ENCODE measurements at places on chromosomes 11 and 22.

GRCh38 chr11:42363701-42364100 is 904.2 kb upstream of the LRRC4C start:
- DNase-seq: no peak

- DNase-seq: no peak
These were observed 322.0 kb downstream of the FAT3 start for GRCh38 chr11:92546603-92547002.

DNA sequence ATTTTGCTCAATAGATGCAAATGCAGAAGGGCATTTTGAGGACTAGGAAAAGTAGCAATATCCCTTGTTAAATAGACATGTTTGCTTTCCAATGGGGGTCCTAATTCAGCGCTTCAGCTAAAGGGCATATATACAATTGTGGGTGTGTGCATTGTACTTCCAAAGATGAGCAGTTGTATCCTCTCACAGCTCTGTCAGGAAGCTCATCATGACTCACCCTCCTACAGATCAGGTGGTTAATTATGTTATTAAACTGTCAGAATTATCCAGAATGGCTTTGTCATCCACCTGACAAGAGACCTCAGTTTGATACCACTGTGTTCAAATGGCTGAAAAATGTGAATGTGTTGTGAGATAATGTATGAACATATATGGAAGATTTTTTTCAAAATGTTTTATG is 252.2 kb upstream of the MTNR1B start:
- DNase-seq: no peak

- DNase-seq: no peak
These were observed 16.2 kb upstream of the CASTOR1 start for GRCh38 chr22:30305519-30305905.

DNA sequence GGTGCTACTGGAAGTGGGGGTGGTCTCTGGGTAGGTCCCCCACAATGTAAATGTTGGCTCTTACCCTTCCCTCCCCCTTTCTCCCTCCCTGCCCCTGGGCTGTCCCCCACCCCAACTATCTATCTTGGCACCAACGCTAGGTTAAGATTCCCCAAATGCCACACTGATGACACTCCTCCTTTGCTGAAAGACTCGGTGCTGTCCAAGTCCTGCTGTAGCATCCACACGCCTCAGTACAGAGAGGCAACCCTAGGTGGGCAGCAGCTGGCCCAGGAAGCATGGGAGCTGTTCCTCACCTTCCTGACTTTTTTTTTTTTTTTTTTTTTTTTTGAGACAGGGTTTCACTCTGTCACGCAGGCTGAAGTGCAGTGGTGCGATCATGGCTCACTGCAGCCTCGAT is 3.4 kb upstream of the KCTD17 start:
- DNase-seq: peak; percentile 7

DNA sequence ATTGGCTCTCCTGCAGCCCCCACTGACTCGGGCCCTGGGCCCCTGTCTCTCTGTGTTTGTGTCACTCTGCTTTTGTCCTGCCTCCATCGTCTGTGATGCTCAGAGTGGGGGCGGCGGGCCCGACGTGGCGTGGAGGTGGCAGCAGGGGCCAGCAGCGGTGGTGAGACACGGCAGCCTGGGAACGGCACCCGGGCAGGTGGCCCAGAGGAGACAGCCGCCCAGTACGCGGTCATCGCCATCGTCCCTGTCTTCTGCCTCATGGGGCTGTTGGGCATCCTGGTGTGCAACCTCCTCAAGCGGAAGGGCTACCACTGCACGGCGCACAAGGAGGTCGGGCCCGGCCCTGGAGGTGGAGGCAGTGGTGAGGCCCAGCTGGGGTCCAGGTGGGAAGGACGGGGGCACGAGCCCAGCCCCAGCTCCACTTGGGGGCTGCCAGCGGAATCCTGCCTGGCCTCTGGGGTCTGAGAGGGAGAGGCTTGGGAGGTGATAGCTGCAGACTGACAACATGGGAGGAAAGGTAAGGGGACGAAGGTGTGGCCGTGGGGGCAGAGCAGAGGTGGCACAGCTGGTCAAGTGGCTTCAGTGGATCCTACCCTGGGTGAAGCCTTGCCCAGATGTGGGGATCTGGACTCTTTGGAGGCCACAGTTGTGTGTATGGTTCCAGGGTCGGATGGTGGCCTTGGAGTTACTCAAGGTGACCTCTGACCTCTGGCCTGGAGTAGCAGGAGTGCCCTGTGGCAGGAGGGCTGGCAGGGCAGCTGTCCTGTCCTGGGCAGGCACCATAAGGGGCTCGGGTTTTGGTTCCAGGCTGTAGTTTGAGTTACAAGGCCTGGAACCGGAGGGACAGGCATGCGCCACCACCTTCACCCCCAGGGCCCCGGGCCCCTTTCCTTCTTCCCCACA is 16.2 kb downstream of the RELT start:
- no peak for DNase-seq

DNA sequence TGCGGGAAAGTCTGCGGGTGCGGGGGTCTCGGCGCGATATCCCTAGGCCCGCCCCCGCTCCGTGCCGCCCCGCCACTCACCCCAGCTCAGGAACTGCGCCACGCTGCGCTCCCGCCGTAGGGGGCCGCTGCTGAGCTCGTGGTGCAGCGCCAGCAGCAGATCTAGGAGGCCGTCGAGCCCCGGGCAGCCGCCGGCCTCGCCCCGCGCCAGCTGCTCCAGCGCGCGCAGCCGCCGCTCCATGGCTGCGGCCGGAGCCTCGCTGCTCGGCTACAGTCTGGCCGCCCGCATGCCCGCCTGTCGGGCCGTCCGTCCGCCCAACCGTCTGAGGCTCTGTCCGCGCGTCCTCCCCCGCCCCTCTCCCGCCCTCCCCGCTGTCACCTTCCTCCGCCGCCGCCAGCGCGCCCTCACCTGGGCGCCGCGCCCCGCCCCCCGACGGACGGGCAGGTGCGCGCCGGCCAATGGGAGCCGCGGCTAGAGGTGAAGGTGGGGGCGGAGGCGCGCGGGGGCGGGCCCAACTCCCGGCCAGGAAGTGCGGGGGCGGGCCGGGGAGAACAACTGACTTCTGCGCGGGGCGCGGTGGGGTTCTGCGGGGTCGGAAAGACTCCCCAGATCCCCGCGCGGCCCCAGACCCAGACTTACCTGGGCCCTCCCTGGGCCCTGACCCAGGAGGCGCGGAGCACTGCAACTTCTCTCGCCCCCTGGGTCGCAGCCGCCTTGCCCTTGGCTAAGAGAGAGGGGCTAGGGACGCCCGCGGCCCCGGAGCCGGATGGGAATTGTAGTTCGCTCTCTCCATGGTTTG is at the start of gene CDC42BPG:
TSS of gene CDC42BPG (minus strand) at position 324 of the 799 bp plus-strand sequence. CDS start at position 240, 84 bp downstream.
- DNase-seq: peak; percentile 54

GRCh38 chr22:41560095-41560471 is 727 bp upstream of the CSDC2 start:
- no peak for DNase-seq

DNA sequence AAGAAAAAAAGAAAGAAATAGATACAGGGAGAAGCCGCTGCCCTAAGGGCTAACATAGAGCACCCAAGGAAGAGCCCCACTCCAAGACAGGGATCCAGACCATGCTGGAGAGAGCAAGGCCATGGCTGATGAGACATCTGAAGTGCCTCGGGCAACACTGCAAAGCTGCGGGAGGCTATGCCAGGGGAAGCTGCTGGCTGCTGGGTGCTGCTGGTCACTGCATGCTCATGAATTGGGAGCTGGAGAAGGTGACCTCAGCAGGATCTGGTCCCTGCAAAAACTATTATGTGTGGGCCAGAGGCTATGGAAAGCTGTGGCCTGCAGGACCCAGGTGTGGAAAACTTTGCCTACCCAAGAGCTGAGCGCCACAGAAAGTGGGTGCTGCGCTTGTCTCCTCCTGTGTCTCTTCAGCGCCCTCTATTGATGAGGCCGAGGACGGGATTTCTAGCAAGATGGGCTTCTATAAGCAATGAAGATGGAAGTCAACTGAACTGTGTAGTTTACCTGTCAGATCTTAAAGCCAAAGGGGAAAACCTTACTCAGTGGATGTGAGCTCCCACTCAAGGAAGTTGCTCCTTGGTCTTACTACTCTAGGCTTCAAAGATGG is 17.3 kb upstream of the SLC29A2 start:
- DNase-seq: peak; percentile 61

DNA sequence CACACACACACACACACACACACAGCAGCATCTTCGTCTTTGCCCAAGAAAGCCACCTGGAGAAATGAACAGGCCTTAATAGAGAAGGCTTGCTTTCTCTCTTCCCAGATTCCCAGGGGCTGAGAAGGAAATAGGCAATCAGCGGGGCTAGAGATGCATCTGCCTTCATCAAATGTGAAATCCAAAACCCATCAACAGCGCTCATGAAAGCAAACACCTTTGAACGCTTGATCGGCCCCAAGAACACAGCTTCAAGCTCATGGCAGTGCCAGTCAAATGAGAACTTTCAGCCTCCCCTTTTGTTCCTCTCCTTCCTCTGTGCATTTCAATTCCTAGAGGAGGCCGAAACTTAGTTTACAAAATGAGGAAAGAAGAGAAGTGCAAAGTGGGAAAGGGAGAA is 122.7 kb downstream of the EFCAB6 start:
- DNase-seq: no peak

GRCh38 chr22:39092111-39092862 is 4.8 kb upstream of the APOBEC3H start:
- DNase-seq: no peak

GRCh38 chr11:130535520-130535919 is 87.1 kb downstream of the ADAMTS15 start:
- no peak for DNase-seq

GRCh38 chr11:84270466-84270865 is 984.3 kb upstream of the CCDC90B start:
- DNase-seq: no peak

DNA sequence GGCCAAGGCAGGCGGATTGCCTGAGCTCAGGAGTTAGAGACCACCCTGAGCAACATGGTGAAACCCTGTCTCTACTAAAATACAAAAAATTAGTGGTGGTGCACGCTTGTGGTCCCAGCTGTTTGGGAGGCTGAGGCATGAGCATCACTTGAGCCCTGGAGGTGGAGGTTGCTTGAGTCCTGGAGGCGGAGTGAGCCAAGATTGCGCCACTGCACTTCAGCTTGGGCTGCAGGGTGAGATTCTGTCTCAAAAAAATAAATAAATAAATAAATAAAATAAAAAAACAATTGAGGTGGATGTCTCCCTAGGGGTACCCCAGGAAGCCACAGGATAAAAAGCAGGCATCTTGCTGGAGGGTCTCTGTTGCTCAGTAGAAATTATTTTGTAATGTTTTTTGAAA is 14.1 kb downstream of the PTPRJ start:
- no peak for DNase-seq

- DNase-seq: no peak
These were observed 19.3 kb upstream of the SHISAL1 start for GRCh38 chr22:44331881-44332714.

DNA sequence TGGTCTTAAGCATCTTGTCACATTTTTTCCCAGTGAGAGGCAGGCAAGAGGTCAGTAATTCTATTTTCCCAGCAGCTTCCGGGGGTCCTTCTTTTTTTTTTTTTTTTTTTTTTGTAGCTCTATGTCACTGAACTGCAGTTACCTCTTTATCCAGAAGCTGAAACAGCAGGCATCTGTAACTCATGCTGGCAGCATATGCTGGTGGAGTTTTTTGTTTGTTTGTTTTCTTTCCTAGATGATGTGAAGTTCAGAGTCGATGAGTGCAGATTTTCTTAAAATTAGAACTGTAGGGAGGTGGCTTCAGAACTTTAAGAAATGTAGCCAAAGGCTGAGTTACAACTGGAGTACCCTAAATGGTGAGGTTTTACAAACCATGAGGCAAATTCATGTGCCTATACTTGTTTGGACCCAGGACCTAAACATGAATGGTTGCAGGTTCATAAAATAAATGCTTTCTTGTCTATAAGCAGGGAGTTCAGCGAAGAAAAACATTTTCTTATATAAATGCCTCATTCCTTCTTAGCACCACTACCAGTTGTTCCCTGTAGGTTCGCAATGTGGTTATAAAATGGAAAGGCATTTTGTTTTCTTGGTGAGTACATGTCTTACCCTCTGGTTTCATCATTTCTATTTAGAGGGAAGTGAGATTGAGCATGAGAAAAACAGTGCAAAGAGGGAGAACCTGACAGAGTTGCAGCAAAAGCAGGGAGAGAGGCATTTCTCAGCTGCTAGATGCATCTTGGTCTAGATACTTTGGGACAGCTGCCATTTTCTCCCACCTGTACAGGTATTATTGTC is 84.0 kb downstream of the TRIM44 start:
- DNase-seq: no peak

DNA sequence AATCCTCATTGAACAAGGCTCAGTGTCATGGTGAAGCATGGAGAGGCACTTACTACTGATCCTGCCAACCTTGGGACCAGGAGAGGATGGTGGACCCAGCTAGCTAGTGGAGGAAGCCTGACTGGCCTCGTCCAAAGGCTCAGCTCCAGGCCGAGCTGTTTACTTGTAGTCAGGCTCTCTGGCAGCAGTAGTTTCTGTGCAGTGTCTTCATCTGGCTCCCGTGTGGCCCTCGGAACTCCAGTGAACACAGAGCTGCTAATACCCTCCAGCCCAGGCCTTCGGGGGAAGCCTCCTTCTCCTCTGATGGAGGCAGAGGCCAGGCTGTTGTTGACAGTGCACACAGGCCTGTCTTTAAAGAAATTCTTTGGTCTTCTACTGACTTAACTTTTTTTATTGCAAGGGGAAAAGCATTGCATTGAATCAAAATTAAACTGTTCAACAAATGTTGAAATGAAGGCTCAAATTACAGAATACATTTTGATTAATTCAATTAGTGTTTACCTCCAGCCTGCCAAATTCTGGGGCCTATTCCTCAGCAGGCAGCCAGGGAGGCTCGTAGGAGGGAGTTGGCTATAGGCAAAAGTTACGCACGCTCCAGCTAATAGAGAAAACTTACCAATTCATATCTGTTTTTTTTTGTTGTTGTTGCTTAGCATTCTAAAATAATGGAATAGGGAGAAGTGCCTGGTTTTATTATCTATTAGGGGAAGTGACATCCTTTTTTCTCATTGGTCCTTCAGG is 18.8 kb downstream of the PPFIBP2 start:
- no peak for DNase-seq

DNA sequence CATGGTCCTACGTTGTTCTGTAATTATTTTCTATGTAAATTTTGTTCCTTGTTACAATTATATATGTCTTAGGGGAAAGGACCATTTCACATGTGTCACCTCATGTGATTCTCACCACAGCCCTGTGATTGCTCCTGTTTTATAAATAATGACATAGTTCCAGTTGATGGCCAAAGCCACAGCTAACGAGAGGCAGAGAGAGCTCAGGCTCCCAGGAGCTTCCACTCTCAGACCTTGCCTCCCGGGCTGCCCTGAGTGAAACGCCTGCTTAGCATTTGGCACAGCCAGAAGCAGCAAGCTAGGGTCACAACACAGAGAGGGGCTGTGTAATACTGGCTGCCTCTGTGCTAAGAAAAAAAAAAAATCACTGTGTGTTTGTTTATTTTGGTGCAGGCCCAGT is 5.9 kb downstream of the TMEM121B start:
- no peak for DNase-seq

- DNase-seq: no peak
These were observed 17.2 kb upstream of the SMCO4 start for GRCh38 chr11:93560199-93560932.

GRCh38 chr11:19672586-19673206 is 39.9 kb upstream of the NAV2 start:
- DNase-seq: no peak
